Stimulated activated CD4-positive, alpha-beta T cell treated with anti-CD3 and anti-CD28 coated beads, Interleukin-4, amount 100 ng/mL, for 24 hours (primary cell): ENCODE measurements at places on chromosomes 1 and 21.

GRCh38 chr1:145692785-145693443 lies 14.3 kb downstream of the PDZK1 start:
- no peak for DNase-seq

GRCh38 chr1:203463469-203464062 lies 12.0 kb upstream of the PRELP start:
- no peak for DNase-seq

GRCh38 chr1:25610822-25611630 lies 5.6 kb upstream of the MAN1C1 start:
- DNase-seq = no peak

DNA sequence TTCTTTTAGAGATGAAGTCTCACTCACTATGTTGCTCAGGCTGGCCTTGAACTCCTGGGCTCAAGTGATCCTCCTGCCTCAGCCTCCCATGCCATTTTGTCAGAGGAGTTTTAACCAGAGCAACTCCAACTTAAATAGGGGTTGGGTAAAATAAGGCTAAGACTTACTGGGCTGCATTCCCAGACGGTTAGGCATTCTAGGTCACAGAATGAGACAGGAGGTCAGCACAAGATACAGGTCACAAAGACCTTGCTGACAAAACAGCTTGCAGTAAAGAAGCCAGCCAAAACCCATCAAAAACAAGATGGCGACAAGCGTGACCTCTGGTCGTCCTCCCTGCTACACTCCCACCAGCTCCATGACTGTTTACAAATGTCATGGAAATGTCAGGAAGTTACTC lies 5.7 kb upstream of the DNAH14 start:
- no peak for DNase-seq

- no peak for DNase-seq
These were observed 63.1 kb downstream of the CDC14A start for GRCh38 chr1:100415498-100415778.

DNA sequence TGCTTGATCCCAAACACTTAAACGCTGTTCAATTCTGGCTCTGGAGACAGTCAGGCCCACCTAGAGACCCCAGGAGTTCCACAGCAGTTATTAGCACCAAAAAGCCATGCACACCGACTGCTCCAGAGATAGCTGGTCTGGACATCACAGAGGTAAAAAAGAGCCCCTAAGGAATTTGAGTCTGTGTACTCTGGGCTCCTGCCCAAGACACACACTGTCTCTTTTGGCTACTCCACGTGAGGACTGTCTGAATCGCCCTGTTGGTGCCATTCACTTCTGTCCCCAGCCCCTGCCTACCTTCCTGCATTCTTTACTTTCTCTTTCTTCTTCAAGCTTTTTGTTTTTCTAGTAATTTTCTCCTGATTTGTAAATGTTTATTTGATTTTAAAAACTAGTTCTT lies 197.4 kb downstream of the ADGRL2 start:
- no peak for DNase-seq

DNA sequence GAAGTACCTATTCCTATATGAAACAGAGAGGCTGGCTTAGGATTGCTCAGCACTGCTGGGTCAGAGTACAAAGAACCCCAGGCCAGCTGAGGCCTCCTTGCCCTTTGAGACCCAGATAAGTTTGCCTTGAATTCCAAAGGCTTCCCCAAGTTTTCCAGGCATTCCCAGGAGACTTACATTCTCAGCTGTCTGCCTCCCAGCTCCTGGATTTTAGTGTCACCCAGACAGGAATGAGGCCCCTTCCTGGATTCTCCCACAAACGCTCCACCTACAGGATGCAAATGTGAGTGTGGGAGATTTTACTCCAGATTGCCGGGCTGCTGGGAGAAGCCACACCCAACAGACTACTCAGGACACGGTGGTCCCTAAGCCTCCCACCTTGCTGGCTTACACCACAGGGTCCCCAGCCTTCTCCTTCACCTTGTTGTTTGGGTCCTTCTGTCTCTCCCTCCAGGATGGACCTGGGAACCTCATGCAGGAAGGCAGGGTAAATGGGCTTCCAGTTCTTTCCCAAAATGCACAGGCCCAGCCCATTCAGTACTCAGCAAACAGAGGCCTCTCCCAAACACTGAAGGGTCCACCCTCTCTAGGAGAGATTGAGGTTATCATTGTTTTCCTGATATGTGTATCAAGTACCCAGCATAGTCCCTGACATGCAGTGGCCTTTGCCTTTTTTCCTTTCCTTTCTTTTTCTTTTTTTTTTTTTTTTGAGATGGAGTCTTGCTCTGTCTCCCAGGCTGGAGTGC lies 10.6 kb downstream of the RHBG start:
- no peak for DNase-seq

GRCh38 chr1:8373581-8374241 lies 55.8 kb downstream of the SLC45A1 start:
- DNase-seq = no peak
